Amygdala (tissue), 56 donors: ENCODE measurements at places on chromosomes 3 and 15.

GRCh38 chr15:66981771-66982170 is 83.6 kb upstream of the SMAD3 start:
- no peak for DNase-seq

GRCh38 chr15:72369964-72370363 is 5.8 kb downstream of the HEXA start:
- no peak for DNase-seq

GRCh38 chr3:129505341-129505740 is 23.1 kb upstream of the RHO start:
- no peak for DNase-seq

GRCh38 chr3:126679831-126680666 is 24.0 kb upstream of the CHCHD6 start:
- no peak for DNase-seq

GRCh38 chr15:76337696-76338485 is 1.3 kb downstream of the ISL2 start:
- no peak for DNase-seq

GRCh38 chr15:25183581-25184251 is 228.9 kb downstream of the SNRPN start:
- no peak for DNase-seq

DNA sequence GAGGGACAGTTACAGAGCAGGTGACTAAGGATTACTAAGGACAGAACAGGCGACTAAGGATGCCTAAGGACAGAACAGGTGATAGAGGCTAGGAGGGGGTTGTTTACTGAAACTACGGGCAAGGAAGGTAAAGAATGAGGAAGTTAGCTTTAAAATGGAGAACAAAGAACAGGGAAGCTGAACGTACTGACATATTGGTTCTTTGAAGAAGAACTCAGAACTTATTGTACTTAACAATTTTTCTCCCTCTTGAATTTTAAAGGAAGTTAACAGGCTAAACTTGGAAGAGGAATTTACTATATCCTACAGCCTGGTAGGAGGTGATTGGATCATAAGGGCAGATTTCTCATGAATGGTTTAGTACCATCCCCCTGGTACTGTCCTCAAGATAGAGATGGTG is 290.2 kb downstream of the SHQ1 start:
- DNase-seq, result no peak
